HT1080 (cell line): ENCODE measurements at places on chromosomes 2 and 18. TPM values are rescaled to one million over a fixed set of nuclear protein-coding genes. Genes with fewer than 3 reads are reported as not detected.

Gene TTC31
- 18.7 and 26.0 TPM in 2 replicates for total RNA-seq

Gene C1GALT1C1L
- 0.87 and 1.7 TPM in 2 replicates for total RNA-seq

Gene GNLY
- total RNA-seq: not detected in 2 replicates

Gene CERKL
- 0.03 TPM in 1 of 2 replicates, not detected in the other for total RNA-seq

Gene INHBB
- 1.8 and 2.2 TPM in 2 replicates for total RNA-seq

Gene SULT1C4
- total RNA-seq: not detected in 2 replicates

Gene RGPD3
- total RNA-seq: 0.03 TPM in 2 replicates

Gene G6PC2
- not detected in 2 replicates for total RNA-seq

Gene SERPINB12
- not detected in 2 replicates for total RNA-seq

- DNase-seq: no peak
Observed at GRCh38 chr2:162929571-162929970, 91.0 kb upstream of the KCNH7 start.

DNA sequence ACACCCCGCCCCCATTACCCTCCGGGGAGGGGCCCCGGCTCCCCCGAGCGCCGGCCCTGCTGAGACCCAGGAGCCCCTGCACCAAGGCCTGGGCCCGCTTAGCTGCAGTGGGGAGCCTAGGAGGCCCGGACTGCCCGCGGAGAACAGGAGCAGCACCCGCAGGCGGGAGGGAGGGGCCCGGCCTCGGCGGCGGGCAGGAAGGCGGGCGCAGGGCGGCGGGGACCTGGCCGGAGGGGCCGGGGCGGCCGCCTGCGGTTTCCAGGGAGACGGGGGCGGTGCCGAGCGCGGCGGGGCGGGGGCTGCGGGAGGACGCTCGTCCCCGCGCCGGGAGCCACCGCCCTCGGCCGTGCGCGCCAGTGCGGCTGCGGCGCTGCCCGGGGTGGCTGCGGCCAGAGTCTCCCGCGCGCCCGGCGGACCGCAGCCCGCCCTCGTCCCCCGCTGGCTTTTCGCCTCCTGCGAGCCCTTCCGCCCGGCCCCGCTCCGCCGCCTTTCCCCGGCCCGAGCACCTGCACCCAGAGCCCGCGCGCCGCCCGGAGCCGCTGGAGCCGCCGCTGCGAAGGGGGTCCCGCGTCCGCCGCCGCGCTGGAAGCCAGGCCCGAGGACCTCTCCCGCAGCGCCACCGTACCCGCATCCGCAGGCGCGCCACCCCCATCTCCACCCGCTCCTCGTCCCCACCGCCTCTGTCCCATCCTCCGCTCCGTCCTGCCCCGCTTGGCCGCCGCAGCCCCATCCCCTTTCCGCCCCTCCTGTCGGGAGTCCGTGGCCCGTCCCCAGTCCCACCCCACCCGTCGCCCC, 17.2 kb downstream of the GPC1 start:
- no peak for DNase-seq

DNA sequence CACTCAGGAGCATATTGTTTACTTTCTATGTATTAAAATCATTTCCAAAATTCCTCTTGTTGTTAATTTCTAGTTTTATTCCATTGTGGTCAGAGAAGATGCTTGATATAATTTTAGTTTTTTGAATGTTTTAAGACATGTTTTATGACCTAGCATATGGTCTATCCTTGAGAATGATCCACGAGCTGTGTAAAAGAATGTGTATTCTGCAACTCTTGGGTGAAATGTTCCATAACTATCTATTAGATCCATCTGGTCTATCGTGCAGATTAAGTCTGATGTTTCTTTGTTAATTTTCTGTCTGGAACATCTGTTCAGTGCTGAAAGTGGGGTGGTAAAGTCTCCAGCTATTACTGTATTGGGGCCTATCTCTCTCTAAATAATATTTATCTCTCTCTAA, 83.3 kb upstream of the EPAS1 start:
- no peak for DNase-seq

DNA sequence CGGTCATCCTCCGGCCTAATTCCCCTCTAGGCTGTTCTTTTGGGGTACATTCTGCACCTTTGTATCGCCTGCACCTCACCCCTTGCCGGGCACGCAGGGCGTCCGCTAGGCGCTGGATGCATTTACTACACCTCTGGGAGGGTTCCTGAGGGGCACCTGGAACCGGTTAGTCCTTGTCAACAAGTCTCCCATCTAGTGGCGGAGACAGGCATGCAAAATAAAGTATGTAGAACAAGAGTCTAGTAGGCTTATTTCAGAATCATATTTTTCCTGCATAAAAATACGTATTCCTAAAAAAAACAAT, 705 bp upstream of the TEX261 start:
- no peak for DNase-seq

DNA sequence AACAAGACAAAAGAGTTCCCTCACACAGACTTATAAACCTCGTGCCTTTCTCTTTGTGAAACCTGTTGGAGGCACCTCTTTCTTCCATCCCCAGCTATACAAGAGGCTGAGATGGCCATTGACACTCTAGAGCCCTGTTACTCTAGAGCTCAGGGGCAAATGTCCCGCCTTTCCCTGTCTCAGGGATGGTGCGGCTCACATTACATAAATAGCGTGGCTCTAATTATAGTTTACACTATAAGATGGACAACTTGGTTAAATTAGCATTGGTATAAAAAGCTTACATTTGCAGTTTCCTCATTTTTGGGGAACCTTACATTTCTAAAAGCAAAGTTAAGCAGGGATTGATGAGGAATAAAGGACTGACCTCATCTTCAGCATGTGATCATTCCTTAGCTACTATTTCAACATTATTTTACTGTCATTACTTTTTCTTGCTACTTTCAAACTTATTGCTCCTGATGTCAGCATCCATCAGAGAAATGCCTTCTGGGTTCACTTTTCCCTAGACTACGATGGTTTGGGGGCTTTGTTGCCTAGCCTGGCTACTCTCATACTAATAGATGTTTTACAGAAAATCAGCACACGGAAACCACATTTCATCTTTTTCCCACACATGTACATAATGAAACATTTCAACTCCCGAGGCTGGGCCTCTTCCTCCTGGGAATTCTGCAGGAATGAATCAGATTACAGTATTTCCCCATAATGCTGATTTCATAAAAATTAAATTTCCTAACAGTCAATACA, 40.4 kb downstream of the FTCDNL1 start:
- peak; percentile 21 for DNase-seq

GRCh38 chr2:56229397-56230060, 45.7 kb downstream of the CCDC85A start:
- no peak for DNase-seq

DNA sequence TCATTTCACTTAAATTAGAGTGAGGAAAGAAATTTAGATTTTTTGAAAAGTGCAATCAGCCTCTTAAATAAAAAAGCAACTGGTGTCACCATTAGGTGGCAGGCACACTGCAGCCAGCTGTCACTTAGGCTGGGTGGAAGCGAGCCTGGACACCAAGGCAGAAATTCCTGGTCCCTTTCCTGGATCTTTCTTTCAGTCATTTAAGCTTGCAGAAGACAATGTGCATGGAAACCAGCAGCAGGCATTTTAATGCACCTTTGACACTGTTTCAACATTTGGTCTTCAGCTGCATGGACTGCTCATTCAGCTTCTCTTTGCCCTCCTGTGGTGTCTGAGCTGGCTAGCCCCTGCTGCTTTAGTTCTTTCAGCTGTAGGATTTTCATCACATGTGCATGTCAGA, 61.0 kb downstream of the AQP4 start:
- DNase-seq: no peak

DNA sequence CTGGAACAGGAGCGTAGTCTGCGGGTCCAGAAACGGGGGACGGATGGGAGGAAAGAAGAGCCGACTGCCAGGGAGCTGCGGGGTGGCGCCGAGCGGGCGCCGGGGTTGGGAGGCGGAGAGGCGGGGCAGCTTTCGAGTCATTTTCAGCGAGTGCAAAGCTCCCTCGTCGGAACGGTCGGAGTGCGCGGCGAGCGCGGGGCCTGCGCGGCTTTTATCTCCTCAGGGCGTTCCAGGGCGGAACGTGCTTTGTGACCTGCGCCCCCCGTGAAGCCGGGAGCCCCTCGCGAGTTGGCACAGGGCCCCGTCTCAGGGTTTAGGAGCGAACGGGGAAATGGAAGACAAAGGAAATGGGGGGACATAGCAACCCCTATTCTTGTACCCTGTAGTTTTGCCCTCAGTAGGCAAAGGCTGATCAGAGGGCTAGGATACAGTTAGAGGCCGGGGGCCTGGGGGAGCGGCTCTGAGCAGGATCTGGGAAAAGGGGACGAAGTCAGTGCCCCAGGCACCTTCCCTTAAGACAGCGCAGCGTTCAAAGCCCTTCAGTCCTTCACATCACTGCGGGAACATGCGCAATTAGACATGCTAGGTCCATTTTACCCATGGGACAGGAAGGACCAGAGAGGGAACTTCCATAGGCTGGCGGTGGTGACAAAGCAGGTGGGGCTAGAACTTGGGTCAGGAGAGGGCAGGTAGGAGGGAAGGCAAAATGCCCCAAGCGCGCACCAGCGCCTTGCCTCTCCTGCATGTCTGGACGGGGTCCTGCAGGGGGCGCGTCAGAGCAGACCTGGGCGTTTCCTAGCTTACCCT, 60.1 kb upstream of the IL1RL1 start:
- DNase-seq: no peak

GRCh38 chr2:120737340-120738101, 1.9 kb downstream of the GLI2 start:
- DNase-seq: peak; percentile 10

DNA sequence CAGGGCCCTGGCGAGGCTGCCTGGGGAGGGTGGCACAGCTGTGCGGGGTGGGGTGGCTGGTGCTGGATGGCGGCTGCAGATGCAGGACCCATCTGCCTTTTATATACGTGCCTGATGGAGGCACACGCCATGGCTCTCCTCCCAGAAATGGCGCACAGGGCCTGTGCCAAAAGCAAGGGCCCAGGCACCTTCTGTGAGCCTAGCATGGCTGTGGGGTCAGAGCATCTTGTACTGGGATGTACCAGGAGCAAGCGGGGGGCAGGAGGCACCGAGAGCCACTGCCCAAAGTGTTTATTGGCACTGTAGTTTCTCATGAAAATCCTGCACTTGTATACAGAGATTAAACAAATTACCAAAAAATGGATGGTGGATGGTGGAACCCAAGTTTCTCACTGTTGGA, 724.1 kb downstream of the GALR1 start:
- no peak for DNase-seq

- no peak for DNase-seq
Observed at GRCh38 chr18:12998332-12999060, 7.3 kb downstream of the CEP192 start.

DNA sequence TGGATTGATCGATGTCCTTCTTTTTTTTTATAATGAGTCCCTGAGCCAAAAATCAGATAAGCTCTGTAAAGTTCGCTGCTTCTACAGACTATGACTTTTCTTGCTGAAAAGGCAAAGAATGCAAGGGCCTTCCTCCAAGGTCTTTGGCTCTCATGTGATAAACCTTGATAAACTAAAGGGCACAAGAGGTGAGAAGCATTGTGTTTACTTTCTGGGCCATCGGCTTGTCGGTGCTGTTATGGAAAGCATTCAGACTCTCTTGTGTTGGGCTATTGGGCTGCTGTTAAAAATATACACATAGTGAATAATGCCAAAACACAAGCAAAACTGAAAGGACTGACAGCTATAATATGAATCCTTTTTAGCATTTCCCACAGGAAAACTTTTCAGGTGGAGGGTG, 472.4 kb upstream of the SPHKAP start:
- DNase-seq: no peak

DNA sequence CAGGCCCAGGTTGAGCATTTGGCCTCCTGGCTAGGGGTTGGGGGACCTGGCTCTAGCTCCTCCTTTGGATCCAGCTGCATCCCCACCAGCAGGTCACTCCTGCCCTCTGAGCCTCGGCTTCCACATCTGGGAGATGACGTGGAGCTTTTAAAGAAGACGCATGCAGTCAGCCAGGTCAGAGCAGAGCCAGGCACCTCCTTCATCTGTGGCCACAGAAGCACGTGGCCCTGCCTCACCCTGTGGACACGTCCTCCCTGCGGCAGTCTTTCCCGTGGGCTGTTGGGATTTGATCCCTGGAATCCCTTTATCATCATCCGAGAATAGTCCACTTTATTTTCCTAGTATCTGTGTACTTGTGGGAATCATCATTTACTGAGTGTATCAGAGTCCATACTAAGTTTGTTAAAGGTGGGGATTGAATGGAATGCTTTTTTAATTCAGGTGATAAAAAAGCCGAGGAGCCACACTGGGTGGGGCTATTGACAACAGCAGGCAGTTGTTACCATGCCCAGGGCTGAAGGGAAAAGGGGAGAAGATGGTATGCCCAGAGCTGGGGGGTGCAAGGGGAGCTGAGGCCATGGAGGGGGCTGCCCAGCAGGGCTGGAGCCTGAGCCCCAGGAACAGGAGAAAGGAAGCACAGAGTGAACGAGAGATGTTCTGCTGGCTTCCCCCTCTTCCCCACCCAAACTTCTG, 170.1 kb downstream of the LAMA1 start:
- DNase-seq: no peak

GRCh38 chr18:37659906-37660305, 94.3 kb upstream of the CELF4 start:
- no peak for DNase-seq

DNA sequence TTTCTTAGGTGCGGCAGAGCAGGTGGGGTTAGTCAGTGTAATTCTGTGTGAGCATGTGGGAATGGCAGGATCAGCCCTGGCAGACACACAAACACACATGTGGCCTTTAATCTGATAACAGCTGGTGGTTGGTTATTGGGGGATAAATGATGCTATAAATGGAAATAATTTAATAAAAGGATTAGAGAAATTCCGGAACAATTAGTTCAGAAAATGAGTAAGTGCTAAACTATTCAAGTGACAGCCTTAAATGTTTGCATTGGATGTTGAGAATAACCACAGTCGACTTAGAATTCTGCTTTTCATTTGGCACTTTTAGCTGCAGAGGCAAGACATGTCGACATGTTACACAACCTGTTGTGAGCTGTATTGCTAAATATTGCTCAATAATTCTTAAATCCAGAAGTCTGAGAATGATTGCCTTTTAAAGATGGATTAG, 7.2 kb downstream of the SMYD1 start:
- peak; percentile 25 for DNase-seq

GRCh38 chr18:79844999-79845563, 47.3 kb downstream of the KCNG2 start:
- DNase-seq: peak; percentile 16

GRCh38 chr18:39966275-39966674, 1988.8 kb upstream of the PIK3C3 start:
- no peak for DNase-seq

- DNase-seq: no peak
Observed at GRCh38 chr2:77325395-77325794, 196.8 kb downstream of the LRRTM4 start.

DNA sequence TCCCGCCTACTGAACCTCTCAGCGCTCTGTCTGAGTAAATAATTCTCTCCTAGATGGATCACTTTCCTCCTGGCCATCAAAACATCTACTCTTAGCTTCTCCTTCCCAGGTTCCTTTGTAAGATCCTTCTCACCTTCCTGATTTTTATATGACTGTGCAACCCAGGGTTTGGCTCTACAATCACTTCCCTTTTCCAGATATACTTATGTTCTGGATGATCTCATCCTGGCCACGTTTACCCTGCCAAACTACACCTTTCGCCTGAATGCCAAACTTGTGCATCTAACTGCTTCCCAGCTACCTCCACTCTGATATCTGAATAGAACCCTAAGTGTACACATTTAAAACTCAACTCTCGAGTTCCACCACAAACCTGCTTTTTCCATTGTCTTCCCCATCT, 290.5 kb upstream of the REV1 start:
- DNase-seq: no peak

GRCh38 chr2:7020059-7020458, 102.8 kb downstream of the RNF144A start:
- DNase-seq: peak; percentile 17

- DNase-seq: no peak
Observed at GRCh38 chr2:28370354-28370753, 22.3 kb upstream of the FOSL2 start.

GRCh38 chr2:38552259-38552658, 50.5 kb downstream of the HNRNPLL start:
- DNase-seq: no peak

- no peak for DNase-seq
Observed at GRCh38 chr18:80166725-80167124, 57.7 kb downstream of the ADNP2 start.
